ENCODE measurements at places on chromosomes 13 and 19.

- DNase-seq = no peak
Observed at GRCh38 chr13:57418067-57418677, 213.4 kb upstream of the PCDH17 start.

DNA sequence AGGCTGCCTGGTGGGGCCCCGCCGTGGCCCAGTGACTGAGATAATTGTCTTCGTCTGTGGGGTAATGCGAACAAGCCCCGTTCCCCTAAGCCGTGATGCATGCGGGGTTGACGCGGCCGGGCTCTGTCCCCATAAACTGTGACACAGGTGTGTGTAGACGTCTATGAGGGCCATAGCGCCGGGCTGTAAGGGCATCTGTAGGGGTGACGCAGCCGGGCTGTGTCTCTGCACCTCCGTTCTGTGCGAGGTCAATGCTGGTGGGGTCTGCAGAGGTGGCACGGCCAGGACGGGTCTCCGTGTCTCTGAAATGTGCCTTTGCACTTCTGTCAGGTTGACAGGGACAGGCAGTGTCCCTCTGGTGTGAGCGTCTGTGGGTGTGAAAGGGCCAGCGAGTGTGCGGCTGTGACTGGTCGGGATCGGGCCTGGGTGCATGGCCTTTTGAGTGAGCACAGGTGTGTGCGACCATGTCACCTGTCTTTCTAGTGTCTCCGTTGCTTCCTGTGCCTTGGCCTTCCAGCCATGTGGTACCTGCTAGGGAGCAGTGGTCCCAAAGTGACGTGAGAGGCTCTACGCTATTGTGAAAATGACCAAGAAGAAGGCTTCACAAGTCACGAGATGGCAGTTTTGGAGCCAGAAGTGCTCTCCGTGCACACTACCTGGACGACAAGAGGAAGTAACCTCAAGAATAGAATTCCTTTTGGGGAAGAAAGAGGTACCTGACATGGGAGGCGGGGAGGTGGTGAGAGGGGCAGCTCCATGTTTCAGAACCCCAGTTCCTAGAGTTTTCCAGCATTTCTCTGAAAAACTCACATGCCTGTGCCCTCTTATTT, 16.4 kb upstream of the ZNF331 start:
- no peak for DNase-seq

DNA sequence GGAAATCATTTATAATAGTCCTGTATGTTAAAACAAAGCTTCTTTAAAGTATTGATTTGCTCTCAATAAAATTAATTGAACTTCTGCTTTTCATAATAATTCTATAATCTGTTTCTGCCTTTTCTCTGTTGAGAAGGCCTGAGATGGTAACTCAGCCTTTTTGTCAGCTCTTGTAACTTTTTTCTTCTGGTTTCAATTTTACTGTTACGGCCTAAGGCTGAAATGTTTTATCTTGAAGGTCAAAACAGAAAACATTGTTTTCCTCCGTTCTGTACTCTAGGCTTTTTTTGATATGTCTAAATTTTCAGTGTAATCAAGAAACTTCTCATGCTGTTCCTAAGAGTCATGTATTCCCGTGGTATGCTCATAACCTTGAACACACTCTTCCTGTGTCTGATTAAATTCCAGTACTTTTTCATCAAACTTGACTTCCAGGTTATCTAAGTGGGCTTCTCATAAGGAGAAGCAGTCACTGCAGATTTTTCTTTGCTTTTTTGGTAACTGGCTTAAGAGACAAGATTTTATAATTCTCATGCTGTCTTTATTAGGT, 7.6 kb upstream of the NAXD start:
- DNase-seq = no peak

GRCh38 chr13:77506874-77507273, 28.6 kb upstream of the SCEL start:
- no peak for DNase-seq

DNA sequence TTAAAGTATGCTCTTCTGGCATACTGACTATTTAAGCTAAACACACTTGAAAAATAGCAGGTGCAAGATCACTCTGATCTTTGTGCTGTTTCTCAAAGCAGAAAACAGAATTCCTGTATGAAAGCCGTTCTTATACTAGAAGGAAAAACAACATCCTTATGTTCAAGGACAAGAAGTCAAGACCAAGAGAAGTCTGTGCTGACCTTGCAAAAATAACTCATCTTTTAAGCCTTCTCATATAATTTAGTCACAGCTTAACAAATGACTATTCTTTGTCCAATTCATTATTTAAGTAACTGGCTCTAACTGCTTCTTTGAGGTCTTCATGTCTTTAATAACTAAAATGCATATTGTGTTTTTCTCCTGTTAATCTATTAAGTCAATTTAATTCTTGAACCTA, 2750.2 kb upstream of the PCDH20 start:
- no peak for DNase-seq

DNA sequence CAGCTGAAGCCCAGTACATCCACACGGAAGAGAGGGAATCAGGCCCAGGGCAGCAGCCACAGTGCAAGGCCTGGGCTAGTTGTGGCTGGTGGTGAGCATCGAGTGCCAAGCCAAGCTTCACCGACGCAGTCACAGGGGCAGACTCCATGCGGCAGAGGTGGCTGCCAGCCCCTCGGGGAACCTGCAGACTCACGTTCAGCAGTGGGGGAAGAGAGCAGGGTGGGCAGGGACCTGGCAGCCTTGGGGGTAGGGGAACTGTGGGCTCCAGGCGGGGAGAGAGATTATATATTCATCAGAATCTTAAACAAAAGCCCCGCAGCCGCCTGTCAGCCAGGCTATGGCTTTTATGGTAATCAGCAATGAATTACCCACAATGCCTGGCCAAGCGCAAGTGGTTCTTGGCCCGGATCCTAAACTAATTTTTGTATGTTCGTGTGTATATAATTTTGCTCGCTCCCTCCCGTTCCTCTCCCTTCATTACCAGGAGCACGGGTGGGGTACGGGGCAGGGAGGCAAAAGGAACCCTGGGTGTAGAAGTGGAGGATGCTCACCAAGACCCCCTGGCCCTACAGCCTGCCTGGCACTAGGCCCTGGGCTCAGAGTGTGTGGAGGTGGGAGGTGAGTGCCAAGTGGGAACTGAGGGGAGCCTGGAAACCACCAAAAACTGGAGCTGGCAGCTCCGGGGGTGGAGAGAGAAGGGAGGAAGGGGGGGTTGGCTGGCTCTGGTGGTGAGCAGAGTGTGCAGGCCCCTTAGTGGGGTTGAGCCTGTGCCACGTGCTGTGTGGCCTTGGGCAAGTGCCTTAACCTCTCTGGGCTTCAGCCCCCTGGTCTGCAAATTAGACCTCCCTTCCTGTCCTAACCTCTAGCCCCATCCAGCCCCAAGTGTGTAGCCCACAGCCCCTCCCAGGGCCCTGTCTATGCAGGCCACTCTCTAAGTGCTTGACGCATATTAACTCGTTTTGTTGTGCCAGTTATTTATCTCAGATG, 31.9 kb downstream of the PTPRS start:
- peak; percentile 79 for DNase-seq

DNA sequence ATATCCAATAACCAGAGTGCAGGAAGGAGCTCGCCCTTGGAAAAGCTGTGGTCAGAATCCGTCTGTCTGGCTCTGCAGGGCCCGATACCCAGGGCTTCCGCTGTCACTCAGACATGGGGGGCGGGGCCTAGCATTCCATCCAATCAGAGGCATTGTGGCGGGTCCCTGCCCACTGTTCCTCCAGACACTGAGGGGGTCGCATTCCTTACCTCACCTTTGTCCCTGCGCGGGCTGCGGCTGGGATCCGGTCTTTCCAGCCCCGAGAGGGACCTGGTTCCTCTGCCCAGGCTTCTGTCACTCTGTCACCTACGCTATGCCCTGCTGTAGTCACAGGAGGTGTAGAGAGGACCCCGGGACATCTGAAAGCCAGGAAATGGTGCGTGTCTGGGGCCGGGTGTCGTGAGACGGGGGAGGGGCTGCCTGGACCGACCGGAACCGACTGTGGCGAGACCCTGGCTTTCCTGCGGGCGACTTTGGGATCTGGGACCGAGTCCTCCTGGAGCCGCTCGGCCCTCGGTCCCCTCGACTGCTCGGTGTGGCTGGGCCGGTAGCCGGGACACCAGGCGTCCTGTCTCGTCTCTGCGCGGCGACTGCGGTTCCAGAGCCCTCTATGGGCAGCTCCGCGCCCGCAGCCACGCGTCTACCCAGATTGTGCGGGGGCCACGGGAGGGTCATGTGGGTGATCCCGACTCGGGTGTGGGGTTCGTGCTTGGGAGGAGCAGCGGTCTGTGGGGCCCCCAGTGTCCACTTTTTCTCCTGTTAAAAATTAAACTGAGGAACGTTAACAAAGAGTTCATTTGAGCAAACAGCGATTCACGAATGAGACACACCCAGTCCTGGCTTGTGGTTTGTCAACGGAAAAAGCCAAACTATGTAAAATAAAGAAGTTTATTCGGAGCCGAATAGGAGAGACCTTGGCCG, at the start of gene ZNF69:
TSS of gene ZNF69 (plus strand) at position 172 of the 921 bp plus-strand sequence. CDS start at position 314, 142 bp downstream.
- DNase-seq = no peak

All from NCI-H2171 (cell line).